ENCODE measurements at places on chromosomes 2 and 18.

GRCh38 chr18:75248426-75249174 lies 38.0 kb downstream of the TSHZ1 start:
- peak; percentile 49 for DNase-seq

DNA sequence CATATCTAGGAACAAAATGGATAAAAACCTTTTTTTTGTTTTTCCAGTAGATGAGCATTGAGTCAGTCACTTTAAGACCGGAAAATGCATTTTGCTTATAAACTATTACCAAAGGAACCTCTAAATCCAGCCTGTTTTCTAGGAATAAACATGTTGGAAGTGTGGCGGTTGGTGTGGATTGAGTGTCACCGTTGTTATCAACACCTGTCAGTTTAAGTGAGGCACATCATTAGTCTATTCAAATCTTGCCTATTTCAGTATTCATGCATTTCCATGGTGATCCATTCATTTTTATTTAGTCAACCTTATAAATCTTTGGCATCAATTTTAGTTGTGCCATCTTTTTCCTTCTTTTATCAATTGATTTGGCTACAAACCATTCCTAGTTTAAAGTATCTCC lies 3.3 kb downstream of the KLHL29 start:
- DNase-seq, result no peak

DNA sequence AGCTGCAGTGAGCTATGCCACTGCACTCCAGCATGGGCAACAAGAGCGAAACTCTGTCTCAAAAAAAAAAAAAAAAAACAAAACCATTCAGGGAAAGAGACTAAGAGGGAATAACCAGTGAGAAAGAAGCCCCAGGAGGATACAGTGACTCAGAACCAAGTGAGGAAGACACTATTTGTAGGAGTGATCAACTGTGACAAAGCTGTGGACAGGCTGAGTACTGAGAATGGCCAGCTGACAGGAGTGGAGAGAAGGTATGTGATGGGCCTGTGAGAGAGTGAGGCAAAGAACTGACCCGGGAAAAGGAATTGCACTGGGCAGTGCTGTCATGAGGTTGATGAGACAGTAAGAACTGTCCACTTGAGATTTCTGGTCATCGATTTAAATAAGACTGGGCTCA lies 6.7 kb upstream of the LCT start:
- DNase-seq, result no peak

DNA sequence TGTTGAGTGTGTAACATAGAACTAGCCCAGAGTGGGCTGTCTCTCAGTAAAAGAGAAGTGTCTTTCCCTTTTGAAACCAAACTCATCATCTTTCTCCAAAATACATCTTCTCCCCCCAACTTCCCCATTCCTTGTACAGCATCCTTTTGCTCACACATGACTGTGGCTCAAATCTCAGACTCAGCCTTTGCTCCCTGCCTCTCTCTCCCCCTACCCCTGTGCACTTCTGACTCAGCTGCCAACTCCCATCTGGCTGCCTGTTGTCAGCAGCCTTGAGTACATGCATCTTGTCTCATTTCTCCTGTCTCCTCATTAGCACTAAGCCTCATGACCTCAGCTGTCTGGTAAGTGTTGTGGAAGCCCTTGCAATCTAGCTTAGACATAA lies 18.1 kb upstream of the MGAT4A start:
- DNase-seq, result no peak

GRCh38 chr2:173567493-173567892 lies 212.8 kb downstream of the CDCA7 start:
- DNase-seq, result no peak

DNA sequence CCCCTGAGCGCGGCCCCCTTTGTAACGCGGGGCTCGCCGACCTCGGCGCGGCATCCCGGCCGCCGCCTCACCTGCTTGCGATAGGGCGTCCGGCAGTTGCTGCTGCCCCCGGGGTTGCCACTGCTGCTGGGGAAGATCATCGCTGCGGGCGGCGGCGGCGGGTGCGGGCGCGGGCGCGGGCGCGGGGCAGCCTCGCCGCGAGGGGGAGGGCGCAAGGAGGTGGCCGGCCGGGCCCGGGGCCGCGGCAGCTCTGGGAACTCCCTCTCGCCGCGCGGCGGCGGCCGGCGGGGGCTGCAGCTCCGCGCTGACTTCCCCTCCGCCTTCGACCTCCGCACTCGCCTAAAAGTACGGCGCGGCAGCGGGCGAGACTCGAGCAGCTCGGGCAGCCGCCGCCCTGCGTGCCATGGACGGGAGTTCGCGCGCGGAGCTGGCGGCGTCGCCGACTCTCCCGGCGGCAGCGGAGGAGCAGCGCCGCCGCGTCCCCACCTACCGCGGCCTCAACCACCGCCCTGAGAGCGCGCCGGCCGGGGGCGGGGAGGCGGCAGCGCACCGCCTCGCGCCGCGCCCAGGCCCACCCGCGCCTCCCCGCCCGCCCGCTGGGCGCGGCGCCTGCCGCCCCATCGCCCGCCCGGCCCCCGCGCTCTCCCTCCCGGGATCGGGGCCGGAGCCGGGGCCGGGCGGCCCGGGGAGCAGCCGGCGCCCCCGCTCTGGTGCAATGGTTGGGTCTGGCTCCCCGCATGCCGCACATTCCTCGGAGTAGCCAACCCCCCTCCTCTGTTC lies 86.0 kb downstream of the RBMS1 start:
- DNase-seq, result peak; percentile 87

DNA sequence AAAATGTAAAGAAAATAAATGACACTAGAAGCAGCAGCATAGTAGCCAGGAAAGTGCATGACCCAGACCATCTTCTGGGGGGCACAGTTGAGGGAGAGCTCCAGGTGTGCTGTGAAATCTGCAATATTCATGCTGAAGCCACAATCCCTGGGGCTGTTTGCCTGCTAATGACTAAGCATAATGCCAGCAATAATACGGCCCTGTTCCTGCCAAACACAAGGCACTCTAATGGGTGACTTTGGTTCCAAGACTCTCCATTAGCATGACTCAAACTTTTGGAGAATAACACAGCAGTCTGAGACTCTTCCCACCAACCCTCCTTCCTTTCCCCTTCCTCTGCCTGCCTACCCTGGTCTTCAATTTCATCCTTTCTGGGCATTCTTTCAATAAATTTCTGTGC lies 77.9 kb upstream of the DOCK10 start:
- no peak for DNase-seq

GRCh38 chr2:235494716-235495372 lies 1.0 kb downstream of the AGAP1 start:
- peak; percentile 79 for DNase-seq

DNA sequence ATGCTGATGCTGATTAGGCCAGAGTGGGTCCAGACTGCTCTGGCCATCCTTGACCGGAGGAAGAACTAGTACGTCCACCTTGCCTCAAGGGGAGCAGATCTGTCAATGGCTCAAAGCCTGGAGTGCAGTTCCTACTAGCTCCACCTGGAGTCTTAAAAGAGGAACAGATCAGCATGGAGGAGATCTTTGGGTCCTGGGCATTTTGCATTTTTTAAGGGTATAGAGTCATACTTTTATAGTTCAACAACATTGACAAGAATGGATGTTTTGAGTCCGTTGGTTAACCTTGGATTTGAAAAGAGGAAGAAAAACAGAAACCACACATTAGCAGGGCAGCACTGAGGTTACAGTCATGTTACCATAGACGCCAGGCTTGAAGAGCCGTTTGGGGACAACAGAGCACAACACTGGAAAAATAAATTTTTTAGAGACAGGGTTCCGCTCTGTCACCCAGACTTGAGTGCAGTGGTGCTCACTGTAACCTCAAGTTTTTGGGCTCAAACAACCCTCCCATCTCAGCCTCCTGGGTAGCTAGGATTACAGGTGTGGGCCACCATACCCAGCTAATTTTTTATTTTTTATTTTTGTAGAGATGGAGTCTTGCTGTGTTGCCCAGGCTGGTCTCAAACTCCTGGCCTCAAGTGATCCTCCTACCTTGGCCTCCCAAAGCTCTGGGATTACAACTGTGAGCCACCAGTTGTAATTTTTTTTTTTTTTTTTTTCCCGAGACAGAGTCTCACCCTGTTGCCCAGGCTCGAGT lies 78.5 kb downstream of the PRKCE start:
- DNase-seq, result peak; percentile 39

- no peak for DNase-seq
Observed at GRCh38 chr2:38907743-38908562, 18.3 kb downstream of the ARHGEF33 start.

GRCh38 chr18:574865-575645 lies 5.1 kb upstream of the CETN1 start:
- DNase-seq, result peak; percentile 59

GRCh38 chr2:156435718-156436496 lies at the start of gene GPD2:
TSS of gene GPD2 (plus strand) at chr2:156436379. CDS start at chr2:156476106, 39,727 bp downstream.
- DNase-seq, result peak; percentile 93

DNA sequence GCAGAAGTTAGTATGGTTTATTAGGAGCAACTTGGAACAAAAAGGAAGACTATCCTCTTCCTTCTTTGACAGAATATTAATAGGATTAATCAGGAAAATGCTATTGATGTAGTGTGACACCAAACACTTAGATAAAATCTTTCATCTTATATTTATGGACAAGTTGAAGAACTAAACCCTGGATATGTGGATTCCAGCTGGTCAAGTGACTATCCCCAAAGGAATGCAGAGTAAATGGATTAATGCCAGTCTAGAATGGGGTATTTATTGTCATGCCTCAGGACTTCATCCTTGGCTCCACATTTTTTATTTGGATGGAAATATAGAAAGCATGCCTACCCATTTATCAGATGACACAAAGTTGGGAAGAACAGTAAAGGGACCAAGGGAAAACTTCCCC lies 124.0 kb upstream of the TTC39C start:
- no peak for DNase-seq

- no peak for DNase-seq
Observed at GRCh38 chr18:8020132-8020846, 453.2 kb downstream of the PTPRM start.

DNA sequence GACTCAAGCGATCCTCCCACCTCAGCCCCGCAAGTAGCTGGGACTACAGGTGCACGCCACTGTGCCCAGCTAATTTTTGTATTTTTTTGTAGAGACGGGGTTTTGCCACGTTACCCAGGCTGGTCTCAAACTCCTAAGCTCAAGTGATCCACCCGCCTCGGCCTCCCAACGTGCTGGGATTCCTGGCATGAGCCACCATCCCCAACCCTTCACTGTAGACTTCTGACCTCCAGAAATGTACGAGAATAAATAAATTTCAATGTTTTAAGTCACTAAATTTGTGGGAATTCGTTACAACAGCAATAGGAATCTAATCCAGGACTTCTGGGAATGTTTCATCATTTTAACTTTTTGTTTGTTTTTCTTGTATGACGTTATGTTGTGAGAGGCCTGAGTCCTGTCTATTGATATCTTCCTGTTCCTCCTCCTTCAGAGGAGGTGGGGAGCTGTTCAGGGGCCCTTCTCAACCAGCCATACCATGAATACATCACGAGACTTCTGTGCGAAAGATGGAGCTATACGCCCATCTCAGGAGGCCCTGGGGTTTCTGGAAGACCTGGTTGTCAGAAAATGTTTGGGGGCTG lies 40.0 kb downstream of the TEX44 start:
- no peak for DNase-seq

DNA sequence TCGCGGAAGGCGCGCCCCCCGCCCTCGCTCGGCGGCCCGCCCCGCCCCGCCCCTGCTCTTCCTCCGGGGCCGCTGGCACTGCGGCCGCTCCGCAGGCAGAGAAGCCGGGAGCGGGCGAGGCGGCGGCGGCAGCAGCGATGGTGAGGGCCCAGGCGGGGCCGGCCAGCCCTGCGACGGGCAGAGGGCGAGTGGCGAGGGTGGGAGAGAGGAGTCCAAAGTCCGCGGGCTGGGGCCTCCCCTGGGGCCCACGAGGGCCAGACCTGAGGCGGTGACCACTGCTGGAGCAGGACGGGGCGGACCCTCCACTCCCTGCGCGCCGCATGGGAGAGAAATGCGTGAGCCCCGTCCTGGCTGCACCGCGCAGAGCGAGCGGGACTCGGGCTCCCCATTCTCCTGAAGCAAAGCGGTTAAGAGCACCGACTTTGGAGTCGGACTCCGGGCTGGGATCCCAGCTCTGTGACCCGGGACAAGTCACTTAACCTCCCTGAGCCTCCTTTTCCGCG lies at the start of gene VAMP5:
Gene VAMP5 (plus strand): TSS at position 78 of the 503 bp plus-strand sequence. CDS start 60 bp downstream, at position 138.
- peak; percentile 66 for DNase-seq

GRCh38 chr2:28263690-28264089 lies 129.0 kb upstream of the FOSL2 start:
- peak; percentile 30 for DNase-seq

GRCh38 chr18:72867746-72868584 lies at the start of gene NETO1:
TSS of gene NETO1 (minus strand) at chr18:72867987. CDS start at chr18:72867291, 696 bp downstream.
- peak; percentile 84 for DNase-seq

- no peak for DNase-seq
Observed at GRCh38 chr2:147916723-147917122, 71.9 kb downstream of the ACVR2A start.

- peak; percentile 20 for DNase-seq
Observed at GRCh38 chr2:183010112-183010511, 28.1 kb downstream of the NCKAP1 start.

GRCh38 chr2:97676620-97677019 lies 7.1 kb downstream of the C2orf92 start:
- DNase-seq, result no peak

DNA sequence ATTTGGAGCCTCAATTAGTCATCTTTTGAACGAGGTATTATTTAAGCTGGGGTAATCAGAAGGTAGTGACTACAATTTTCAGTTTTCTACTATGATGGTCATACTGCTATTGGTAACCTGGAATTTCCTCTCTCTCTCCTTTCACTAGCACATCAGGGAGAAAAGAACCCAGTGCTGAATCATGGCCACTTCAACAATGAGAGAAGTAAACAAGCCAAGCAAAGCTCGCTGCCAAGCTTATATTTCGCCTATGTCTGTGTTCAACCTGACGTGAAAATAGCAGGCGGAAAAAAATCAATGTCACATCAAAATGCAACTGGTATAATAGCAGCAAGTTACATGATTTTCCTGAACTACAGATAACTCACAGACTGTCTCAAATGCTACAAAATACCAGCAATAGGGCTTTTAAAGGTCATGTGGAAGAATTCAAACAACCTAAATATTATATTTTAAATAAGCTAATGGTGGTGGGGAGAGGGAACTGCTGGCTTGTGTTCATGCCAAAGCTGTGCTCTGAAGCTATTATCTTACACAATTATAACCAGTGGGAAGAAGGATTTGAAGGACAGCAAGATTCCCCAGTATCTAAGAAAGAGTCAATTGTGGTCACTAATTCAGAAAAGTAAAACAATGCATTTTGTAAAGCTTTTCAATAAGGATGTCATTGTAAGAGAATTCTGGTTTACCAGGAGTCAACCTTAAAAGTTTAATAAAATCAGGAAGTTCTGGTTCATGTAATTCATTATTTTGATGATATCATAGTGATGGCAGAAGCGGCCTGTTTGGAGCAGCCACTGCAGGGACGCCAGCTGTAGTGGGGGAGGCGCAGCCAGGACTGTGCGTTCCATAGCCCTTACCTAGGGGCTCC lies 38.0 kb downstream of the RNF152 start:
- DNase-seq, result no peak

DNA sequence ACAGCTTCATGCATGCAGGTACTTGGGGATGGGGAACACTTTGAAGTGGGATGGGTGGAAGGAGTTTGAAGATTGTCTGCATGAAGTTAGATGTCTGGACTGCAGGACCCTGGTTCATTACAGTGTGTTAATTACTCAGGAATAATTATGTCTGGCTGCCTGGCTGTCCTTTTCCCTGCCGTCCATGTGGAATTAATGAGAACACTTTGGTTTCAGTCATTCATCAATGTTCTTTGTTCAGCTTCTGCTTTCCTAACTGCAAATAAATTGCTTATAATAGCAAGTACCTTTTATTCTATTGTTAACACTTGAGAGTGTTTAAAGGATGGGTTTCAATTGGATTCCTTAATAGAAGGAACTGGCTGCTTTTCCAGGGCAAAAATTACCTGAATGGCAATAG lies 35.8 kb downstream of the MTCL1 start:
- DNase-seq, result no peak

All from H7 (cell line).